ENCODE measurements at places on chromosomes 16 and 17.

- DNase-seq = no peak
These were observed 72.4 kb downstream of the ERCC4 start for GRCh38 chr16:13992322-13992721.

GRCh38 chr17:57625957-57626356 is 119.1 kb downstream of the CCDC182 start:
- DNase-seq = no peak

- DNase-seq = no peak
These were observed 9.7 kb downstream of the CTCF start for GRCh38 chr16:67571981-67572431.

GRCh38 chr17:9232155-9232475 is 210.8 kb downstream of the NTN1 start:
- DNase-seq = no peak

- DNase-seq = no peak
These were observed 616 bp downstream of the CCDC182 start for GRCh38 chr17:57744195-57745170.

DNA sequence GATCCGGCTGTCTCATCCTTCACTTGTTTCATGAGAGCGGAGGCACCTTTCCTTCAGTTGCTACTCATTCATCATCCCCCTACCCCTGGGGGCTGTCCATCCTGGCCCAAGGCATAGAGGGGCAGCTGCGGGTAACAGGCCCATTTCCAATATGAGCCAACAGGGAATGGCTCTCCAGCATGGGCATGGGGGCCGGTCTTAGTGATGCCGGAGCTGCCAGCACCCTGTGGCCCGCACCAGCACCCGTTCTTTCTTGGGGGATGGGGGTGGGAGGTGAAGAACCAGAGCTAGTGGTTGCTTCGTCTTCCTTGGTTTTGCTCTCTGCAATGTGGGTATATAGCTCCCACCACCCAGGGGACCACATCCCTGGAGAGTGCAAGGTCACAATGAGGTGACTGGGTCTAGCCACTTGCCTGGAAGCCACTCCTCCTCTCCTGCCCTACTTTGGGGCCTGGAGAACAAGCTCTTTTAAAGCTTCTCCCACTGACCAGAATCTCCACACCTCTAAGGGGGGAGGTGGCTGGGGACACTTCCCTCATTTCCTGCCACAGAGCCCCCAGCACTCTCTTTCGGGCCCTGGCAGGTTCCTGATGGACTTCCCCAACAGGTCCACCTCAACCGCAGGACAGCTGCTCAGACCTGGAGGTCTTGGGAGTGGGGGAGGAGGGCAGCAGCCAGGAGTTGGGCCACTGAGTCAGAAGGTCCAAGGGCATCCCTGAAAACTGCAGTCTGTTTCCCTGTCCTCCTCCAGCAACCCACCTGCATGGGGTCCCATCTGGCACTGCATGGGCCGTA is 11.9 kb upstream of the TBX2 start:
- no peak for DNase-seq

DNA sequence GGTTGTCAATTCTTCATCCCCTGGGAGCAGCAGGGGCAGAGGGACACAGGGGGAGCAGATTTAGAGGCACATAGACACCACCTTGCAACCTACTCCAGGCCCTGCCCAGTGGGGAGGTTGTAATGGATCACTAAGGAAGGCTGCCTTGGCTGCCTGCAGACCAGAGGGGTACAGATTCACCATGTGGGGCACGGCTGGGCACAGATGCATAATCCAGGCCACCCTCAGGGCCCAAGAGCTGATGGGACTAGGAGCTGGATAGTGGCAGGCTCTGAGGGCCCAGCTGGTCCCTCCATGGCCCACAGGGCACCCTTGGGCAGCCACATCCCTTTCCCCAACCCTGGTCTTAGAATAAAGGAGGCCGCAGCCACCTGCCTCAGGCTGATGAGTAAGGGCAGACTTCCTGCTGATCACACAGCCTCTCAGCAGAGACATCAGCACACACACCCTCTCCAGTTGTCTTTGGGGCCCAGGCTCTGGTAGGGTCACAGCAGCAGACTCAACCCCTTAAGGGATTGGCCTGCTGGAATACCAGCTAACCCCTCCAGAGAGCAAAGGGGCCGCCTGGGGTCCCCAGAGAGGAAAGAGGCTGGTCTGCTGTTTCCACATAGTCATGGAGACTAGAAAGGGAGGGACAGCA is 224.9 kb downstream of the GSG1L start:
- no peak for DNase-seq

- no peak for DNase-seq
These were observed at the start of gene TRPV2 for GRCh38 chr17:16415031-16415924. TRPV2 (plus strand) TSS chr17:16415571; CDS start chr17:16417669, 2,098 bp downstream.

DNA sequence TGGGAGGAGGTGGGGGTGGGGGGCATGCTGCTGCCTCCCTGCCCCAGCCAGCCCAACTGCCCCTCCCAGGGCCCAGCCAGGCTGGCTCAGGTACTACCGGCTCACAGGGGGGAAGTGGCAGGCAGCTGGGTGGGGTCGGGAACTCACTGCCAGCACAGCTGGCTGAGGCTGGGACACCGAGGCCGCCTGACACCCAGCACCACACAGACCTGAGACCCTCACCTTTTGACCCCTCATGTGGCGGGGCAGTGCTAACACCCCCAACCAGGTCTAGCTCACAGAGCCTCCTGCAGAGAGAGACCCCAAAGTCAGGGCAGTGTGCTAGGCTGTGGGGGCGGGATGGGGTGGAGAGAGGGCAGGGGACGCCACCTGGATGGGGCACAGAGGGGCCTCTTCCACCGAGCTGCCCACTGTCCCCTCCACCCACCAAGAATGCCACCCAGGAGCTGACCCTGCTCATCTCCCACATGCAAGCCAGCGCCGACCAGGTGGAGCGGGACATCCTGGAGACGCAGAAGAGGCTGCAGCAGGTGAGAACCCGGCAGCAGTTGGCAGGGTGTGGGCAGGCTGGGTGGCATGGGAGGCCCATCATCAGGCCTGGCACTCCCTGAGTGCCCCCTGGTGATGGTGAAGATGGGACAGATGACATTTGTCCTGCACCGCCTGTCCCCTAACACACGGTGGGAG is 3.0 kb downstream of the EVPLL start:
- no peak for DNase-seq

DNA sequence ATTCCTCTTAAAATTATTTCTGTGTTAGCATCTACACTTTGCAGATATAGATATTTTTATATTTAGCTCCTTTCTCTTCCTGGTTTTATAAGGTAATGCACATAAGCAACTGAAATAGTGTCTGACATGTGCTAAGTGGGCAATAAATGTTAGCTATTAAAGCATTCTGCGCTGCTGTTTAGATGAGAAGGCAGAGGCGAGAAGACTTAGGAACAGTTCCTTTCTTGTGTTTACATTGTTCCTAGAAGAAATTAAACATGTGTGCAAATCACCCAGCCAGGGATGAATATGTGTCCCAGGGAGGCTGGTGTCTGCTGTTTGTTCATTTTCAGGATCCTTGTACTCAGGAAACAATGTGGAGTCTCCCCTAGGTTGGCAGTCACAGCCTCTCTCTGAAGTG is 292.3 kb downstream of the PMP22 start:
- DNase-seq = no peak

DNA sequence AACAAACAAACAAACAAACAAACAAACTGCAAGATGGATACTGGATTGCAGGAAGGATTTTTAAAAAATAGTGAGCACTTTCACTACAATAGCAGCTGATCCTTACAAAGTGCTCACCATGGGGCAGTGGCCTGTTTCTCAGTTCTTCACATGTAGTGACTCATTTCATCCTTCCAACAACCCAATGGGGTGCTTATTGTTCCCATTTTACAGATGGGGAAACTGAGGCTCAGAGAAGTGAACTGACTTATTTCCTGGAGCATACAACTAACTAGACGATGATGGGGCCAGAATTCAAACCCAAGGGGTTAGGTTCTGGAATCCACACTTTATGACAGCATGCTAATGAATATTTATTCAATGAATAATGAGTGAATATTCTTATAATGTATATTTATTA is 61.2 kb downstream of the MYH11 start:
- no peak for DNase-seq

DNA sequence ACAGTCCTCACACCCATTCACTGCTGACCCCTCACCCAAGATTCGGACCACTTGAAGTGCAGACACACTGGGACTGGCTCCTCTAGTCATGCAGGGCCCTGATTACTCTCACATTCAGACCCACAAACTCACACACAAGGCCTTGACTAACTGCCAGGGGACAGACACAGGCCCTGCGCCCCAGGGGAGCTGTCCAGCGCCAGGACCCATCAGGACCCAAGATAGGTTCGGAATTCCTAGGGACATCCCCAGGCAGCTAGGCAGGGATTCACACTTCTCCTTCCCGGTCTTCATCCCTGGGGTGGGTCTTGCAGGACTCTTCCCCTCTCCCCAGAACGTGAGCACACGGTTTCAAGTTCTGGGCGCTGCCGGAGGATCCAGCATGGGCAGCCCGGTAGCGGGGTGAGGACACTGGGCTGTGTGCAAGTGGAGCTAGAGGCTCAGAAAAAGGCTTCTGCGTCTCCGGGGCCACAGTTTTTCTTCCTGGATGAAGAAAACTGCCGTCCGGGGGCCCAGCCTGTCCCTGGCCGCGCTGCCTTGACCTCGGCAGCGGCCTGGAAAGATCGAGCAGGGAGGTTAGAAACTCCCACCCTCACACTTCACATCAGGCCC is 1.6 kb downstream of the SEZ6 start:
- no peak for DNase-seq

- no peak for DNase-seq
These were observed 126.6 kb downstream of the TMEM132E start for GRCh38 chr17:34706029-34706428.

GRCh38 chr16:87207965-87208364 is 109.2 kb downstream of the C16orf95 start:
- no peak for DNase-seq

DNA sequence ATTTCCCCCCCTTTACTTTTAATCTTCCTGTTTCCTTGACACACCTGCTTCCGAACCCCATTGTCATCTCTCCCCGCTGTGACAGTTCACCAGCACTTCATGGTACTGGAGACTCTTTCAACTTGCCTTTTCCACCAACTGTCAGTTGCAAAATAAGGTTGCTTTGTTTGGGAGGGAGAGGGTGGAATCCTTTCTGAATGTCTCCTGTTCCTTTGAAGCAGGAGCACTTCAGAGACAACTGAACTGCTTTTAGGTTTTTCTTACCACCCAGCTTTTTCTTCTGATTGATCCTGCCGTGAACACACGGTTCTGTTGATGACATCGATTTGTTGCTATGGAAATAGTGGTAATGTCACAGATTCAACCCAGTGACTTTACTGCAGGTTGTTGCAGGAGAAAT is 42.0 kb downstream of the RPA1 start:
- DNase-seq = no peak

DNA sequence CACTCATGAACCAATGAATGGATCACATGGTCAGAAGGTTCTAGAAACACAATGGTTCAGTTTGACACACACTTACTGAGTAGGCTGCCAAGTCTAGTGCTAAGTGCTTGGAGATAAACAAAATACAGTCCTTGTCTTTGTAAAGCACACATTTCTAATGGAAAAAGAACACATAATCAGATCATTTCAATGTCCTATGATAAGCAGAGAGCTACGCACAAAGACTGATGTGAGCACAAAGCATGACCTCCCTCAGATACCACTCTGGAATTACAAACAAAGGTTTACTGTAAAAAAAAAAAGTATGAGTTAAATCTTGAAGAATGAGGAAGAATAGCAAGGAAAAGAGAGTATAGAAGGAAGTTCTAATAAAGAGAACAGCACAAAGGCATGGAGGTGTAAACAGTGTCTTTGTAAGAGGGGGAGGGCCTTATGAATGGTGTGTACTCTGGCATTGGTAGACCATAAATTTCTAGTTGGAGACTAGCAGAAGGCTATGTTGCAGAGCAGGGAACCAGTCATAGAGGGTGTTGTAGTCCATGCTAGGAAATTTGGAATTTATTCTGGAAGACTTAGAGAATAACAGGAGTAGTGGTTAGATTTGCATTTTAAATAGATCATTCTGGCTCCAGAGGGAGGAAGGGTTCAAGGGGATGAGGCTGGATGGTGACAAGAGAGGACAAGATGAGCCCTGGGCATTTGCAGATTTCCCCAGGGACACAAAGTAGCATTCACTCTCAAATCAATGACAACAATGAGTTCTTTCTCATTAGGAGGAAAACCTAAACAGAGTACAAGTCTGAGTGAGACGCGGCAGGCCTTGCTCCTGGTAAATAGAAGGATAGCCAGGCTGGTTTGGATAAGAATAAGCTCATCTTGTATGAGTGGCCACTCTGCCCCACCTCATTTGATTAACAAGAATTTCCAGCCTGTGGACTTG is 468.0 kb downstream of the TOX3 start:
- DNase-seq = no peak

GRCh38 chr17:20074001-20074400 is 64.8 kb downstream of the SPECC1 start:
- DNase-seq = no peak

GRCh38 chr16:81366316-81366932 is 51.7 kb downstream of the GAN start:
- no peak for DNase-seq

GRCh38 chr16:6643080-6643686 is 689.5 kb upstream of the RBFOX1 start:
- no peak for DNase-seq

DNA sequence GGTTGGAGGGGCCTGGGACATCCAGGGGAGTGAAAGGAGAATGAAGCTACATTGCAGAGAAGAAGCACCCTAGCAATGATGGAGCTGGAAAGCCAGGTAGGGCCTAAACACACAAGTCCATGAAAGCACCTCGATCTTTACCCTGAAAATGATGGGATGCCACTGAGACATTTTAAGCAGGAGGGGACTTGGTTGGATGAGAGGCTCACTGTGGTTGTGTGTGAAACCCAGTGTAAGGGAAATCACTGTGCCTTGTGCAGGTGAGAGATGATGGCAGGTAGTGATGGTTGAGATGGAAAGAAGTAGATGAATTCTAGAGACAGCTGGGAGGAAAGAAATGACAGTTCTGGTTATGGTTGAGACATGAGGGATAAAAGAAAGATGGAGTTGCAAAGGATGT is 132.9 kb upstream of the CACNG3 start:
- DNase-seq = no peak

DNA sequence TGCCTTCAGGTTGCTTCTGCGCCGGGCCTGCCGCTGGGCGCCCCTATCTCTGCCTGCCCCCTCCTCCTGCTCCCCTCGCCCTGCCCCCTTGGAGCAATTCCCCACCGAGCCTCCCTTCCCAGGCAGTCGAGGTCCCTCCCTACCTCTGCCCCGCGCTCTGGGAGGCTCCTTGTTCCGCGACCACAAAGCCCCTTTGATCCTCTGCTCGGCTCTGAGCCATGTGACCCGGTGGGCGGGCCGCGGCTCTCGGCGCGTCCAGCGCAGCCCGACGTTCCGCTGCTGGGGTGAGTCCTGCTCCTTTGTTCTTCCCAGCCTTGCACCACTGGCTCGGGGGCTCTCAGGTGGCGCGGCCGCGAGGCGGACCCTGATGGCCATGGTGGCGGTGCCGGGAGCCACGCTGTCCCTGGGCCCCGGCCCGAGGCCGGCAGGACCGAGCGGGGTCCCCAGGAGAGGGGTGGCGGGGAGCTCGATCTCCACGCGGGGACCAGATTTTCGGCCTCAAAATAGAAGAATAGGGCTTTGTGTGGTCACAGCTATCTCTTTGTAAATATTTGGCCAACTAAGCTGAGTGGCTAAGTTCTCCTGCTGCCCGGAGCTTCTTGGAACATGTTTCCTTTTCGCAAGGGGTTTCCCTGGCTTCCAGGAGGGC is 310.6 kb downstream of the SEC14L1 start:
- peak; percentile 67 for DNase-seq

GRCh38 chr16:86524029-86524428 is 13.7 kb downstream of the FOXF1 start:
- DNase-seq = no peak
